H1 (cell line): ENCODE measurements at places on chromosomes 11 and 22.

DNA sequence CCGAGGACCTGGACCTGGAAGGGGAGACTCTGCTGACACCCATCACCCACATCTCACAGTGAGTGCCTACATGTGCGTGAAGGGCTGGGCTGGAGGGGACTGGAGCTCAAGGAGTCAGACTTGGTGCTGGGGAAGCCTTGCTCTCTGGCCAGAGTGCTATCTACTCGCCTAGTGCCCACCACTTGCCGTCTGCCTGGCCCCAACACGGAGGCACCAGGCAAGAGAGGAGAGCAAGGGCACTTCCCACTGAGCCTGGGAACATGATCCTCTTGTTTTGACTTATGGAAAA, 37.8 kb downstream of the KCNQ1OT1 start:
- no peak overlapping the region for H3K27ac ChIP-seq
- peaks cover 20% of the 10 kb centered on the region for H3K27me3 ChIP-seq
- no peak for DNase-seq
- no peaks in the 10 kb centered on the region for H3K36me3 ChIP-seq
- H3K4me3 ChIP-seq = no peak overlapping the region

DNA sequence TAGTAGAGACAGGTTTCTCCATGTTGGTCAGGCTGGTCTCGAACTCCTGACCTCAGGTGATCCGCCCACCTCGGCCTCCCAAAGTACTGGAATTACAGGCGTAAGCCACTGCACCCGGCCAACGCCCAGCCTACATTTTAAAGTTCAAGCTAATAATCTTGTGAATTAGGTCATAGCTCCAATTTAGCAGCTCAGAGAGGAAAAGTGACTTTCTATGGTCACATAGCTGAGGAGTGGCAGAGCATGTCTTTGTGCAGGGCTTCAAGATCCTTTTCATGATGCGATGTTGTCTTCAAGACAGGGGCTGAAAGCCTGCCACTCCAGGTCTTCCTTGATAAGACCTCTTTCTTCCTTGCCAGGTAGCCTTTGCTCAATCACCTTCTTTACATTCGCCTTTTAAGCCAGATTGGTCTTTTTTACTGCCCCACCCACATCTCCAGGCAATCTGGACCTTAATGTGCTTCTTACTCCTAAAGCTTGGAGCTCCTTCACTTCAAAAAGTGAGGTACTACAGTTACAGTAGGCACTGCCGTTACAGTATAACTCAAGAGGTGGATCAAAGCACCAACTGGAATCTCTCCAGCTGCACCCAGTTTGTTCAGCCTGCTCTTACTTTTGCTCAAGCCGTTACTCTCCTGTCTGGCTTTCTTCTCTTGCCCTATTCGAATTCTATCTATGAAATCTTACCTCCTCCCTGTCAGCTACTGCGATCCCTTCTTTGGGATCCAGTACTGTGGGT, 18.2 kb downstream of the YWHAH start:
- H3K36me3 ChIP-seq = no peaks in the 10 kb centered on the region; the same call in 1 of the 2 replicates
- no peak overlapping the region for H3K4me3 ChIP-seq
- H3K27ac ChIP-seq = no peak overlapping the region
- no peak for DNase-seq
- H3K4me1 ChIP-seq = no peaks in the 10 kb centered on the region

DNA sequence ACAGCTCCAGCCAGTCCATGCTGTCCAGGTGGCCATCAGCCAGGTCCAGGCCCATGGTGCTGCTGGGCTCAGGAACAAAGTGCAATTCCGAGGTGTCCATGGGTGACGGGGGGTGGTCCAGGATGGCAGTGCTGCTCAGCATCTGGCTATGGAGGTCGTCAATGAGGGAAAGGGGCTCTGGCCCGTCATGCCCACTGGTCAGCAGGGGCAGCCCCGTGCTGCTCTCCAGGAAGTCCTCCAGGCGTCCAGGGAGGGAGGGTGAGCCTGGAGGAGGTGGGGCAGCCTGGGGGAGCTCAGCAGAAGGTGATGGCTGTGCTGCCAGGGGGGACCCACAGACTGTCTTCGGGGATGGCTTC, 41.1 kb downstream of the SGSM3 start:
- no peaks in the 10 kb centered on the region; the same call in 1 of the 2 replicates for H3K4me1 ChIP-seq
- no peak for DNase-seq
- H3K27ac ChIP-seq = no peak overlapping the region
- H3K4me3 ChIP-seq = no peak overlapping the region
- peaks cover 18% of the 10 kb centered on the region for H3K36me3 ChIP-seq

GRCh38 chr22:31489632-31490495, at the start of gene EIF4ENIF1:
EIF4ENIF1 (minus strand) TSS chr22:31489842; CDS start chr22:31488718, 1,124 bp downstream.
- peak within 1 kb of the TSS; percentile 80 for H3K4me3 ChIP-seq
- peaks cover 4% of the 10 kb centered on the region; the same call in 1 of the 2 replicates for H3K27me3 ChIP-seq
- H3K36me3 ChIP-seq = no peaks in the 10 kb centered on the region

- peaks cover 4% of the 10 kb centered on the region; the same call in 1 of the 2 replicates for H3K4me1 ChIP-seq
- no peak overlapping the region for H3K27ac ChIP-seq
- H3K27me3 ChIP-seq = no peaks in the 10 kb centered on the region; the same call in none of the 2 replicates
Measured at GRCh38 chr11:73156686-73157085, 14.6 kb upstream of the FCHSD2 start.

GRCh38 chr22:28969401-28970168, 86.2 kb downstream of the ZNRF3 start:
- no peaks in the 10 kb centered on the region for H3K36me3 ChIP-seq
- H3K4me3 ChIP-seq = no peak overlapping the region
- H3K4me1 ChIP-seq = peaks cover 3% of the 10 kb centered on the region
- H3K27ac ChIP-seq = no peak overlapping the region
- DNase-seq = no peak

GRCh38 chr11:3984896-3985295, 109.7 kb upstream of the RRM1 start:
- H3K27ac ChIP-seq = no peak overlapping the region
- no peaks in the 10 kb centered on the region for H3K36me3 ChIP-seq

DNA sequence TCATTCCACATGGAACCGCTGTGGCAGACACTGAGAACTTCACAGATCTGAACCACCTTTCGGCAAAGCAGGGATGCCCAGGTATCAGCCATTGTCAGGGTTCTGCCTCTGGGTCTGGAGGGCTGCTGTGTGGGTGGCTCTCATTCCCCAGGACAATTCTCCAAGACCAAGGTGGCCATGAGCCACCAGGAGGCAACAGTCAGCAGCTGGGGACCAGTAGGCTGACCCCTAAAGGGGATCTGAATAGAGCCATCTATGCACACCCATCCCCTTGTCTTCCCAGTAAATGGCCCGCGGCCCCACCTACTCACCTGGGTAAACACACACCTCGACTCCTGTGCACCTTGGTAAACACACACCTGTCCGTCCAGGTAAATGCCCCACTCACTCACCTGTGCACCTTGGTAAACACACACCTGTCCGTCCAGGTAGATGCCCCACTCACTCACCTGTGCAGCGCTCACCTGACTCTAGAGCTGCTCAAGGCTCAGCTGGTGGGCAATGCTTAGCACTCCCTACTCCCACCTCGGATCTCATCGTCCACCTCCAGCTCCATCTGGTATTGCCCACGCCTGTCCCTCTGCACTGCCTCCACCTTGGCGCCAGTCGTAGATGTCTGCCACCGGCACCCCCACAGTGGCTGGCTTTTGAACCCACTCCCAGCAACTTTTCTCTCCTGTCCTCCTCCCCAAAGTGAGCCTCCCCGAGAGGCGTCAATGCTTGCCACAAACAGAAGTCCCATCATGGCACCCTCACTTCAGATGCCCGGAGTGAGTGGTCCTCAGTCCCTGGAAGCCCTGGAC, 10.2 kb downstream of the SLC25A1 start:
- no peak overlapping the region for H3K27ac ChIP-seq
- H3K4me1 ChIP-seq = peaks cover 16% of the 10 kb centered on the region
- no peaks in the 10 kb centered on the region for H3K36me3 ChIP-seq
- peaks cover 37% of the 10 kb centered on the region for H3K27me3 ChIP-seq
- DNase-seq = no peak

DNA sequence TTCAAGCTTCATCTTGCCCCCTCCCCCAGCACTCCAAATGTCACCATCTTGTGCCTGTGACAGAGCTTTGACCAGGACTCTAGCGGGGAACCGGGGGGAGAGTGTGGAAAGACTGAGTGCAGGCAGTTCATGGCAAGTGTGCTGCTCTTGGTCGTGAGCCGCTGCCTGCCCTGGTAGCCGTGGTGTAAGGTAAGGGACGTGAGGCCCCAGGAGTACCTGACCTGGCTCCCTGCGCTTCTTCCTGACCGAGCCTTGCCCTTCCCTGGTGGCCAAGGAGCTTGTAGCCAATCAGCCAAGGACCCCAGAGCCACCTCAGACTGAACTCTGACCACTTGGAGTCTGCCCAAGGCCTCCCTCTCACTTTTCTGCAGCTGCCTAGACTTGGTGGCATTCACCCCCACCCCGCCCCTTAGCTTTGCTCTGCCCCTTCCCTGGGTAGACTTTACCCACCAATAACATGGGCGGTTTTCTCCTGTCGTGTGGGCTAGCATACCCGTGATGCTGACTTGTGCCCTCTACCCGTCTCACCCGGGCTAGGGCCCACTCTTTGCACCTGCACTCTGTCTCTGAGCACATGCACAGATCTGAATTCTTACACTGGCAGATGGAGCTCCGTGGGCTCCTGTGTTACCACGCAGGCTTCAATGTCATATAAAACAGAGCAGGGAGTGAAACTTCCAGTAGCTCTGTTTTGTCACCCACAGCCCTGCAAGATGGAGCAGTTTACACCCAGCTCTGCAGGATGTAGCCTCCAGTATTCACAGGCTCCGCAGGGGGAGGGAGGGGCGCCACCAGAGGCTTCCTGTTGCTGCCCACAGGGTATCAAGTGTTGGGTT, 1.5 kb downstream of the DGKZ start:
- H3K36me3 ChIP-seq = no peaks in the 10 kb centered on the region
- H3K4me3 ChIP-seq = peak overlapping the region; percentile 71
- no peaks in the 10 kb centered on the region for H3K27me3 ChIP-seq

- no peak overlapping the region for H3K4me3 ChIP-seq
- no peak for DNase-seq
- no peaks in the 10 kb centered on the region for H3K4me1 ChIP-seq
- H3K27ac ChIP-seq = no peak overlapping the region
Measured at GRCh38 chr11:75265851-75266531, 25.4 kb downstream of the TPBGL start.

- DNase-seq = no peak
- H3K4me3 ChIP-seq = no peak overlapping the region
- no peaks in the 10 kb centered on the region for H3K27me3 ChIP-seq
- no peaks in the 10 kb centered on the region for H3K4me1 ChIP-seq
Measured at GRCh38 chr22:35191412-35191811, 65.9 kb upstream of the HMGXB4 start.

- H3K4me1 ChIP-seq = no peaks in the 10 kb centered on the region
- H3K27ac ChIP-seq = no peak overlapping the region
- H3K36me3 ChIP-seq = no peaks in the 10 kb centered on the region
- H3K27me3 ChIP-seq = peaks cover 61% of the 10 kb centered on the region
- no peak for DNase-seq
Measured at GRCh38 chr11:15989685-15990084, 366.7 kb downstream of the SOX6 start.

- no peak for DNase-seq
- no peak overlapping the region for H3K4me3 ChIP-seq
- H3K27ac ChIP-seq = no peak overlapping the region
- no peaks in the 10 kb centered on the region for H3K36me3 ChIP-seq
Measured at GRCh38 chr11:75313513-75314272, 37.8 kb downstream of the ARRB1 start.

DNA sequence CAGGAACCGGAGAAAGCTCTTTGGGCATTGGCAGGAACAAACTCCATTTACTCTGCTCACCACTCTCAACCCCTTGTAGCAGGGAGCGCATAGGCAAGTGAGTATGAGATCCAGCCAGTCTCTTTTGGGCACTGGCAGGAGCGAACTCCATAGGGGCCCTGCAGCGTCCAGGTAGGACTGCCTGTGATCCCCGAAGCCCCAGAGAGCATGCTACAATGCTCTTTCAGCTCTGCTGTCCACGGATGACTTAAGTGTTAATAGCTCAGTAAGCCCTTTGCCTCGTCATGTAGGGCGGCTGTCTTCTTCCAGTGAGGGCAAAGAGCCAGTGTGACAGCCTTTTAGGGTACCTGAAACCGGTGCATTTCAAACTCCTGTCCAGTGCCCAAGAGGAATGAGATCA, 1525.6 kb upstream of the RAG2 start:
- H3K27me3 ChIP-seq = no peaks in the 10 kb centered on the region
- no peaks in the 10 kb centered on the region for H3K4me1 ChIP-seq
- no peak for DNase-seq
- H3K36me3 ChIP-seq = no peaks in the 10 kb centered on the region

- peaks cover 3% of the 10 kb centered on the region for H3K4me1 ChIP-seq
- no peak overlapping the region for H3K27ac ChIP-seq
- no peak overlapping the region for H3K4me3 ChIP-seq
- DNase-seq = no peak
- no peaks in the 10 kb centered on the region for H3K27me3 ChIP-seq
- peaks cover 3% of the 10 kb centered on the region for H3K36me3 ChIP-seq
Measured at GRCh38 chr11:69670158-69670845, 4.9 kb downstream of the LTO1 start.

DNA sequence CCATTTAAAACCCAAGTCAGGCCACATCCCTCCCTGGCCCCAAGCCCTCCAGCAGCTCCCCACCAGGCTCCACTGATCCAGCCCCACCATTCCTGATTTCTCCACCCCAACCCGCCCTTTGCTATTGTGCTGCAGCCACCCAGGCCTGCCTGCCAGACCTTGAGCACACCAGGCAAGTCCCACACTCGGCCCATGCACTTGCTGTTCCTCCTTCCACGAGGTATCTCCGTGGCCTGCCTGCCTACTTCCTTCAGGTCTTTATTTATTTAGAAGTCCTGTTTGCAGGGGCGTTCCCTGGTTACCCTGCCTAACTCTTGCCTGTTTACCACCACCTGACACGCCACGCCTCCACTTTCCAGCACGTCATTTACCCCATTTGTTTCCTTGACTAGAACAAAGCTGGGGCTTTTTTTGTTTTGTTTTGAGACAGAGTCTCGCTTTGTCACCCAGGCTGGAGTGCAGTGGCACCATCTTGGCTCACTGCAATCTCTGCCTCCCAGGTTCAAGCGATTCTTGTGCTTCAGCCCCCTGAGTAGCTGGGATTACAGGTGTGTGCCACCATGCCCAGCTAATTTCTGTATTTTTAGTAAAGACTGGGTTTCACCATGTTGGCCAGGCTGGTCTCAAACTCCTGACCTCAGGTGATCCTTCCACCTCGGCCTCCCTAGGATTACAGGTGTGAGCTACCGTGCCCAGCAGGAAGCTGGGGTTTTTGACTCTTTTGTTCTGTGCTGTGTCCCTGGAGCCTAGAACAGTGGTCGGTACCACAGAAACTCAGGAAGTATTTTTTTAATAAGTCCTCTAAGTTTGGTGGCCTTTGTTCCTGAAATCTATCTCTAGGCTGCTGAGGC, 6.7 kb downstream of the CENPM start:
- no peak overlapping the region for H3K27ac ChIP-seq
- H3K36me3 ChIP-seq = peaks cover 27% of the 10 kb centered on the region

- H3K36me3 ChIP-seq = peaks cover 26% of the 10 kb centered on the region
- DNase-seq = no peak
- no peaks in the 10 kb centered on the region for H3K27me3 ChIP-seq
- H3K4me3 ChIP-seq = no peak overlapping the region
- no peak overlapping the region for H3K27ac ChIP-seq
- no peaks in the 10 kb centered on the region for H3K4me1 ChIP-seq
Measured at GRCh38 chr22:19065298-19065859, 56.8 kb downstream of the DGCR2 start.

- H3K36me3 ChIP-seq = no peaks in the 10 kb centered on the region
- no peaks in the 10 kb centered on the region for H3K27me3 ChIP-seq
- no peak overlapping the region for H3K4me3 ChIP-seq
- no peaks in the 10 kb centered on the region for H3K4me1 ChIP-seq
- H3K27ac ChIP-seq = no peak overlapping the region; the same call in 1 of the 2 replicates
Measured at GRCh38 chr22:19664951-19665783, 49.1 kb upstream of the SEPTIN5 start.

- no peaks in the 10 kb centered on the region for H3K27me3 ChIP-seq
- DNase-seq = no peak
- no peak overlapping the region for H3K27ac ChIP-seq
- H3K36me3 ChIP-seq = no peaks in the 10 kb centered on the region
- H3K4me1 ChIP-seq = peaks cover 4% of the 10 kb centered on the region; the same call in 1 of the 2 replicates
Measured at GRCh38 chr22:38777087-38777671, 16.8 kb downstream of the DNAL4 start.
